ENCODE measurements at places on chromosomes 2 and 18. TPM values are rescaled to one million over a fixed set of nuclear protein-coding genes. Genes with fewer than 3 reads are reported as not detected.

Gene FN1
- polyA plus RNA-seq, result 8,374 TPM

Gene HES6
- polyA plus RNA-seq, result 2.9 TPM

Gene ABCB11
- not detected for polyA plus RNA-seq

- DNase-seq, result no peak
Observed at GRCh38 chr18:23540867-23541266, 37.6 kb downstream of the RMC1 start.

Gene AAMP
- polyA plus RNA-seq, result 51.6 TPM

Gene RTKN
- polyA plus RNA-seq, result 12.6 TPM

GRCh38 chr2:3929374-3929773 is 226.0 kb downstream of the DCDC2C start:
- no peak for DNase-seq

GRCh38 chr2:148594216-148594615 is 50.3 kb upstream of the EPC2 start:
- DNase-seq, result no peak
